A172 (cell line): ENCODE measurements at places on chromosomes 11 and 22. TPM values are rescaled to one million over a fixed set of nuclear protein-coding genes. Genes with fewer than 3 reads are reported as not detected.

APLNR gene
- 0.03 TPM in 1 of 2 replicates, not detected in the other for total RNA-seq

SLC22A12 gene
- not detected in 2 replicates for total RNA-seq

ACR gene
- not detected in 2 replicates for total RNA-seq

SCGB2A2 gene
- not detected in 2 replicates for total RNA-seq

SHISAL1 gene
- total RNA-seq, result 2.6 and 3.1 TPM in 2 replicates

PPP6R3 gene
- 94.1 and 116 TPM in 2 replicates for total RNA-seq

GRM5 gene
- total RNA-seq, result not detected in 2 replicates

MMP10 gene
- total RNA-seq, result 2.5 and 6.4 TPM in 2 replicates

NAALAD2 gene
- total RNA-seq, result 0.07 TPM in 1 of 2 replicates, not detected in the other

RAG2 gene
- total RNA-seq, result not detected in 2 replicates

NCR3LG1 gene
- 0.34 and 0.52 TPM in 2 replicates for total RNA-seq

OR2D2 gene
- not detected in 2 replicates for total RNA-seq
